GM18507 (cell line): ENCODE measurements at places on chromosomes 16 and 17.

GRCh38 chr17:57338257-57338914, 82.1 kb downstream of the MSI2 start:
- DNase-seq = peak; percentile 40

DNA sequence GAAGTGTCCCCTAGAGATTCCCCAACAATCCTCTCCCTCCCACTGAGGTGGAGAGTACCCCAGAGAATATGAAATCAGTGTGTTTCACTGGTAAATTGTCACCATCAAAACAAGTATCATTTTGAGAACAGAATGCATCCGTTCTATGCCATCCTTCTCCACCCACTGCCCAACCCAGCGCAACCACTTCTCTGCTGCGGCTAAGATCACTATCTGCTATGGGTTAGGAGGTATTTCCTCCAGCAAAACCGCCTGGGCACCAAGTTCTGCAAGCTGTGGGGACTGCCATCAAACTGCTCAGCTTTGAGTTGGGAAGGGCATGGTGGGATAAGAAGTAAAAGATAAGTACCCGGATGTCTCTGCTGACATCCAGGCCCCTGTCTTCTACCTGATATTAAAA, 24.4 kb downstream of the CNTNAP1 start:
- DNase-seq = no peak

- no peak for DNase-seq
These were observed 75.2 kb upstream of the CIBAR2 start for GRCh38 chr16:85187447-85187846.

DNA sequence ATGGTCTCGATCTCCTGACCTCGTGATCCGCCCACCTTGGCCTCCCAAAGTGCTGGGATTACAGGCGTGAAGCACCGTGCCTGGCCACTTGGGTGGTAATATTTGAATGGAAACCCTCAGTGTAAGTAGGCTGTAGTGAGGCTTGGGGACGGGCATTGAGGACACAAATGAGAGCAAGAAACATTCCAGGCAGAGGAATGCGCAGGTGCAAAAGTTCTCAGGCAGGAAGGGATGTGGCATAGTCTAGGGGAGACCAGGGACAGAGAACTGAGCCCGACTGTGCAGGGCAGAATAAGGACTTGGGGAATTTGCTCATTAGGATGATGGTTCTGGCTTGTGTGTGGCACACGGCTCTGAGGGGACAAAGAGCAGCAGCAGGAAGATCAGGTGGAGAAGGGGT, 54.8 kb downstream of the GRB2 start:
- no peak for DNase-seq

DNA sequence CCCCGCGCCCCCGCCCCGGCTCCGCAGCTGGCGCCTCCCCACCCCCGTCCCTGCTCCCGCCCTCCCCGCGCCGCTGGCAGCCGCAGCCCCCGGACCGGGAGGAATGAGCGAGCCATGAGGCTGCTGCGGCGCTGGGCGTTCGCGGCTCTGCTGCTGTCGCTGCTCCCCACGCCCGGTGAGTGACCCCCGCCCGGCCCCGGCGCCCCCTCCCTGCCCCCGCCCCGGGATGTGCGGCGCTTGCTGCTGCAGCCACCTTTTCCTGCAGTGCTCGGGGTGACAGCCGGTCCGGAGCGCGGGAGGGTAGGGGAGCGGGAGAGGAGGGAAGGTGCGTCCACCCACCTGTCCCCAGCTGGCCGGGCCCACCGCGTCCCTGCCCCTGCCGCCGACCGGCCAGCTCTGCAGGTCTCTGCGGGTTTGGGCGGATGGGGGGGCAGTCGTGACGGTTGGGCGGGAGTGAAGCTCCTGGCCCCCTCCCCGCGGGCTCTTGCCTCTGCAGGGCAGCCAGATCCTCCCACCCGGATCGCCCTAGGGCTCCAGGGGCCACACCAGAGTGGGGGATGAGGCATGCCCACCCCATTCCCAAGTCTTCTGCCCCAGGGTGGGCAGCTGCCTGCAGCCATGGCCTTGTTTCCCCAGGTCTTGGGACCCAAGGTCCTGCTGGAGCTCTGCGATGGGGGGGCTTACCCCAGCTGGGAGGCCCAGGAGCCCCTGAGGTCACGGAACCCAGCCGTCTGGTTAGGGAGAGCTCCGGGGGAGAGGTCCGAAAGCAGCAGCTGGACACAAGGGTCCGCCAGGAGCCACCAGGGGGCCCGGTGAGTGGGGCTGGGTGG, 513 bp downstream of the ADAM11 start:
- DNase-seq = no peak

DNA sequence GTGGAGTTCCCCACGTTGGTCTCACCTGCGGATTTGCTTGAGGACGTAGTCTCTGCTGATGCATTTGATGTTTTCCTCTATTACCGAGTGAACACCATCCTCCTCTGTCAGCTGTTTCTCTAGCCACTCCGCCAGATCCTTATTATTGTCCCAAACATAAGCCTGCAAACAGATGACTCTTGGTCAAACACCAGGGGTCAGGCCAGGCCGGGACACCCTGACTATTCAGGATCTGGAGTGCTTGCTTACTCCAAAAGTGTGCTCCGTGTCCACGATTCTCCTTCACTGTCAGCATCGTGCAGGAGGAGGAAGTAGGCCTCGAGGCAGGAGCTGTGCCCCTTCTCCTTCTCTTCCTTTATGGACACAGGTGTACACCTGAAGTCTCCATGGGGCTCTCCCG, 140.2 kb downstream of the AATF start:
- no peak for DNase-seq

DNA sequence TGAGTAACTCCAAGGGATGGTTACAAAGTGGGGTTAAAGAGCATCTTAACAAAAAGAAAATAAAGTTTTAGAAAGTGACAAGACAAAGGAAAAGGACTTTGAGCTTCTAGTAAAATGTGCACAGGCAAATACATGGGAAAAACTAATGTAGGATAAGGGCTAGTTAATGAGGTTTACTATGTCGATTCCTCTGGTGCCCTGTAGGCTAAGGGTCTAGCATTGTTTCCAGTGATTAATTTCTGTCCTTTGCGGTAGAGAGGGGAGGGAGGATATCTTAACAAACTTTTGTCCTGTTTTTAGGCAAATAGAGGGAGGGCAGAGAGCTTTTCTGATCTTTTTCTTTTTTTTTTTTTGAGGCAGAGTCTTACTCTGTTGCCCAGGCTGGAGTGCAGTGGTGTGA, 96.6 kb upstream of the SIAH1 start:
- no peak for DNase-seq

GRCh38 chr17:45430006-45430737, 2.5 kb downstream of the ARHGAP27 start:
- DNase-seq = no peak

- DNase-seq = no peak
These were observed 4.0 kb downstream of the NOD2 start for GRCh38 chr16:50697421-50697715.

DNA sequence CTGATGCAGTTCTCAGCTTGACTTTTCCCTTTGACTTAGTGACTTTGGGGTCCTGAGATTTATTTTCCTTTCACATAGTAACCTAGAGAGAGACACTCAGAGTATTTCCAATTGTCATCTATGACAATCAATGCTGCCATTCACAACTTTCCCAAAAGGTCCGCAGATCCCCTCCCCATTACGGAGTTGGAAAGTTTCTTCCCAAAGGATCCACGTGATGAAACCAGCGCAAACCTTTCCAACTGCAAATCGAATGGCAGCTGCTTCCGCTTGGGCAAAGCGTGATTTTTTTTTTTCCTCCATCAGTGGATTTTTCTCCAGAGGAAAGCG, 538 bp upstream of the FCSK start:
- no peak for DNase-seq

DNA sequence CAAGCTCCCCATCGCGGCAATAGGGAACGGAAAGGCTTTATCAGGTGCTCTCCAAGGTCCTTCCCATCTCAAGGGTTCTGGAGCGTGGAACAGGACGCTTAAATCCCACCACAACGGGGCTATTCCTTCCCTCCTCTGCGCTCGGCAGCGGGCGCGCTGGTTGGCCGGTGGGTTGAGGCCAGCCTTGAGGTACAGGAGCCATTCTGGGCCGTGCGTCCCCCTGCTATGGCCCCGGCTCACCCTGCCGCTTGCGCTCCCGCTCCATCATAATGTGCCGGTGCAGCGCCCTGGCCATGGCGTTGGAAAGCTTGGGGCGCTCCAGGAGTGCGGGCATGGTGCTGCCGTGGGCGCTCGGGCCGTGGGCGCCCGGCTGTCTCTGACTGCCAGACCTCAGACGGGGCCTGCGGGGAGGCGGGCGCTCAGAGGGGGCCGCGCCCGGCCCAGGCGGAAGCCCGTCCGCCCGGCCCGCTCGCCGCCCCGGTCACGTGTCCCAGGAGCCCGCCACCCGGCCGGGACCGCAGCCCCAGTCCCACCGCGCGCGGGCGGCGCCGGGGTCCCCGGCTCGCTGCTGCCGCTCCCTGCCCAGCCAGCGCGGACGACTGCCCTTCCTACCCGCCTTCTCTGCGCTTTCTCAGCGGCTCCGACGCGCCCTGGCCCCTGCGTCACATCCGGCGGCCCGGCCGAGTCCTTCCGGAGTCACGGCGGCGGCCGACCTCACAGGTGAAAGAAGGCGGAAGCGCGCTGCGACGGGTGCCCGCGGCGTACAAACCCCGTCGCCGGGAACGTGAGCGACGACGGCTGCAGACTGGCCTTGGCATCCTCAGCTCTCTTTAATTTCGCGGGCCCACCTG, at the start of gene GPS2:
TSS of gene GPS2 (minus strand) at position 642 of the 851 bp plus-strand sequence. CDS start at position 334, 308 bp downstream.
- DNase-seq = peak; percentile 81

- no peak for DNase-seq
These were observed 47.8 kb upstream of the HAS3 start for GRCh38 chr16:69057400-69058378.
